ENCODE measurements at places on chromosomes 12 and 14.

GRCh38 chr14:103116636-103117035 lies 6.6 kb upstream of the TNFAIP2 start:
- DNase-seq = no peak

GRCh38 chr12:6065131-6065862 lies 59.2 kb downstream of the VWF start:
- DNase-seq = no peak

DNA sequence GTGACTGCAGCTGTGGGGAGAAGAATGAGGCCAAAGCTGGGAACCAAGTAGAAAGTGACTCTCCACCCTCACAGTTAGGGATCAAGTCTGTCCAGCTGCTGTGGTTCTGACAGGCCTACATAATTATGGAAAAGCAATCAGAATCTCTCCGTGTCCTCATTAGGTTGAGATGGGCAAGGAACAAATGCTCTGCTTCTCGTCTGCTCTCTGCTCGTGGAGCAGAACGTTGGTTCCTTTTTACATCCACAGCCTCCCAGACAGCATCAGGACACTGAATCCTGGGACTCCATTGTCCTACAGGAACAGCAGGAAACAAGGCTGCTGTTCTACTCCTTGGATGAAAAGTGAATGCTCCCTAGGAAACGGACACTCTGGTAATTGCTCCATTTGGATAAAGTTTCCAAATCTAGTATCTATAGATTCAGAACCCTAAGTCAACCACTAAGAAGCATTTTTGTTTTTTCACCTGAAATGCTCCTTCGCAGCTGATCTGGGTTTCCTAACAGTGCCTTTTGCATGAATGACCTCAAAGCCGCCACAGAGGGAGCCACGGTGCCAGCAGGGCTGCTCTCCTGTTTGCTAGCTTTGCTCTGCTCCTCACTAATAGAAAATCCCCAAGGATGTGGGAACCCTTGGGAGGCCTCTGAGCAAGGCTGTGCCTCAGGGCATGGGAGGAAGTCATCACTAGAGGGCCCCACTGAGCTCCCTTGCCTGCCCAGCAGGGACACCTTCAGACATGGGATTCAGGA lies 102.0 kb downstream of the EGLN3 start:
- DNase-seq = peak; percentile 33

DNA sequence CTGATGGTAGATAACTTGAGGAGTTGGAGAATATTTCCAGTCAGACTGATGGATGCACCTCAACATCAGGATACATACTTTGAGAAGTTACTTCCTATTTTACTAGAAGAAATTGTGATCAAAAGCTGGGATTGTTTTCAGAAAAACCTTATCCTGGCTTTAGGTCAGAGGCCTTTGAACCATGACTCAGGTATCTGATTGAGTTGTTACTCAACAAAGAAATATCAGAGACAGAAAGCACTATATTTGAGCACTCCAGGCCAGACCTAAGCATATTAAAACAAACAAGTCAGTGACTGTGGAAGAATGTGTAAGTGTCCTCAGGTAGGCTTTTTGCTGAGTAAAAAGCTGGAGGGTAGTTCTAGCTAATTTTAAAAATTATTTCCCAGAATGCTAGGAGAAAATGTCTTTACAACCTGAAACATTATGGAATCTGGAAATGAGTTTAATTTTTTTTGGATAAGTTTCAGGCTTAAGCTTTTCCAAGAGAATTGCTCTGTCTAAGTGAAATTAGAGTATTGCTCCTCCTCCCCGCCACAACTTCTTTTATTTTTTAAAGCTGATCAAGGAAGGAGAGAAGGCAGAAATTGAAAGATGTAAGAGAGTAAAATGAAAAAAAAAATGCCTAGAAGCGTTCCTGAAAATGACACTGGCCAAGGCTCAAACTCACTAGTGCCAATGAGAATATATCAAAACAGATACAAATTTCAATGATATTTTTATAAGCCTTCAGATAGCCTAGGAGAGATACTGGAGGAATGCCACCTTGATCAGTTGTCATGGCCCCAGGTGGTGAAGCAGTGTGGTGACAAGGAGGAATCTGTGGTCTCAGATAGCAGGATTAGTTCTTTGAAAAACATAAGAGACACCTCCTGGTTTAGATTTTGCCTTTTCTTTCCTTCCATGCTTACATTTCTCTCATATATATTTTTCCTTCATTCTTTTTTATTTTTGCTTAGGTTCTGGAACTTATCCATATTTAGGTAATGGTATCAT lies 790.3 kb downstream of the TMTC2 start:
- no peak for DNase-seq

GRCh38 chr12:130879781-130880389 lies 8.0 kb downstream of the RAN start:
- DNase-seq = no peak

DNA sequence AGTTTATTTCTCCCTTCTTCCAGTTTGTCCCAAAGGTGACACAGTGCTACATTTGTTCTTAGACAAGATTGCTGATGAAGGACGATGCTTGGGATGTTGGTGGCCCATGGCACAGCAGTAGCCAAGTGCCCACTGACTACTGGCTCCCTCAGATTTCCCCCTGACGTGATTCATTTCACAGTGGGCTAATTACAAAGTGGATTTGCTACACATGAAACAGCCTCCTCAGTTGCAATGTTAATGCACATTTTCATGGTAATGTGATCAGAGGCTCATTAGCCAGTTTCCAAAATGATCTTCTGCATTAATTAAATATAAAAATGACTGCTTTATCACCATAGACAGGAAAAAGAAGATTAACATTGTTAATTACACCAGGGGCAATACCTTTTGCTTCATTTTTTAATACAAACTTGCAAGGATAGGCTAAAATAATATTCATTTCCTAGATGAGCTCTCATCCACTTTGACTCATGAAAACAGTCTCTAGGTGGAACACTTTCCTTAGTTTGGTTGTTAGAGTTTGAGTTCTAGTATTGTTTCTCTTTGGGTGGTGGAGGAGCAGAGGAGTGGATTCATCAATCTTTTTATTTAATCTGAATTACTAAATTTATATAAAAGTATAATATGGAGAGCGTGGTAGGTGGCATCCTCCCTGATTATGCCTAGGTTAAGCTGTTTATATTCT lies 250.9 kb downstream of the PDZRN4 start:
- DNase-seq = no peak

- no peak for DNase-seq
Measured at GRCh38 chr14:69877492-69877891, 1.7 kb upstream of the SMOC1 start.

- no peak for DNase-seq
Measured at GRCh38 chr12:124639122-124639806, 71.9 kb upstream of the NCOR2 start.

GRCh38 chr12:130162267-130162666 lies at the start of gene FZD10:
Gene FZD10 (plus strand): TSS chr12:130162464. CDS start chr12:130162943, 479 bp downstream.
- DNase-seq = no peak

GRCh38 chr14:73146111-73146510 lies 9.8 kb downstream of the PSEN1 start:
- peak; percentile 30 for DNase-seq

GRCh38 chr12:108807996-108808769 lies 49.2 kb downstream of the SSH1 start:
- DNase-seq = peak; percentile 72

DNA sequence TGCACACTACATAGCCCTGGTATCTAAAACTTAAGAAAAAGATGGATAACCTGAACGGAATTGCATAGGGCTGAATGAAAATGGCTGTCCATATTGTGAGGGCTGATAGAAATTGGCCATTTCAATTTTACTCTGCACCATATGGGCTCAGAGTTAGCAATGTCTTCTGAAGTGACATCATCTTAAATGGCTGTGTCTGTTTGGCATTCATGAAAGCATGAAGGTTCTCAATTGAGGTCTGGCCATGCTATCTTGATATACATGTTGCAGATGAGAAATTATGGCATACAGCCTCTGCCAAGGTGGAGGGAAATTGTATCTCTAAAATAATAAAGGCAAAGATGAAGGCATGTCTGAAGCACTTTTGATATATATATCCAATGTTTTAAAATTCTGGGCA lies 226.0 kb upstream of the PDE3A start:
- DNase-seq = no peak

- no peak for DNase-seq
Measured at GRCh38 chr12:89960607-89961394, 252.2 kb upstream of the ATP2B1 start.

DNA sequence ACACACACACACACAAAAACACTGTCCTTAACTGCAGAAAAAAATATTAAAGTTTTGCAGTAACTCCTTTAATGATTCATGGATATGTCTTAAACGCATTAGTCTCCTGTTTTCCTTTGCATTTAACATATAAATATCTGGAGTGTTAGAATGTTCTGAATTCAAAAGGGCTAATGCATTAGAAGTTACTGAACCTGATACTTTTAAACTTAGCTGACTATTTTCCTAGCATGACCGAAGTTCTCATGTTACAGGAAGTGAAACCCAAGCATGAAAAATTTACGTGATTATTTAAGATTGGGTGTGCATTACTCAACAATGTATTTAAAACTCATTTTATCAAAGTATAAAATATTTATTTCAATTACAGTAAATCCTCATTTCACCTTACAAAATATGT lies 791.2 kb downstream of the FLRT2 start:
- no peak for DNase-seq

DNA sequence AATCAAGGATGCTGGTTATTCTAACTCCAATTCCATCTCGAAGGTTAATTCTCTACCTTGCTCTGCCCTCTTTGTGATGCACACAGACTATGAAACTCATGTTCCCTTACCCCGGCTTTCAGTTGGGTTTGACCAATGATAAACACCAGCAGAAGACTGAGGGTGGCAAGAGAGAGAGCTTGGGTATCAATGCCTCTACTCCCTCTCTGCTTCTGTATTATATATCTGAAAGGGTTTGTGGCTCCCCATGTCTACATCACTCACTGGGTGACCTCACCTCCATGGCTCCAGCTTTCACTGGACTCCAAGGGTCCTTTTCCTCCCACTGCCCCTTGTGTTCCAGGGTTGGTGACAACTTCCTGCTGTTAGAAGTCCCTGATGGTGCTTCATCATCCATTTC lies 659.0 kb upstream of the TBX3 start:
- DNase-seq = no peak

DNA sequence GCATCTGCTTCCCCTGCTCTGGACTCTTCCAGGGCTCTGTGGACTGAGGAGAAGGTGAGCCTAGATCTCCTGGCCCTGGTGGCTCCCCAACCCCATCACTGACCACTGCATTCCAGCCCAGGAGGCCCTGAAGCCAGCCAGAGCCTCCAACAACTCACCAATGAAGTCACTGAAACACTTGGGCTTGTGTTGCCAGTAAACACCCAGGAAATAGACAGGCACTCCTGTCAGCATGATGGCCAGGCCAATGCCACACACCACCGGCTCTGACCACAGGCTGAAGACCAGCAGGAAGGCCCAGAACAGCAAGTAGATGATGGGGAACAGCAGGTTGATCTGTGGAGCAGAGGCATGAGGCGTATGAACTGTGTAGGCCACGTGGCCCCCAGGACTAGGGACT lies 8.8 kb upstream of the CEBPE start:
- DNase-seq = no peak

DNA sequence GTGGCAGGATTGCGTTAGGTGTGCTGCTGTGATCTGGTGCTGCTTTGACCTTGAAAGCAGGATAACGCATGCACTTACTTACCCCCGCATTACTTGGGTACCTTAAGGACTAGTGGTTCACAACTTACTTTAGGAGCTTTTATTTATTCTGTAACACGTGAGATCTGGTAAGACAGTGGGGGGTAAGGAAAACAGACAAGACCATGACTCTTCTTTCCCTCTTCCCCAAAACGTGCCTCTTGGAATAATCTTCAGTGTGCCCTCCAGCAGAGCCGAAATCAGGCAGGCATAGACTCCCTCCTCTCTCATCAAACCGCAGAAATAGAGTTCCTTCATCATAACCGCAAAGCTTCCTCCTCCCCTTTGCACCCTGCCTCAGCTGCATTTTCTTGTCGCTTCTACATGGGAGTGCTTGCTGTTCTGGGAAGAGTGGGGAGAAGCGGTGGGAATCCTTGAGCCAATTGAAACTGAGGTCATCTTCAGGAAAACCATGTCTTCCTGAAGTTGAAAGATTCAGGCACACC lies 43.4 kb downstream of the RAD52 start:
- no peak for DNase-seq

DNA sequence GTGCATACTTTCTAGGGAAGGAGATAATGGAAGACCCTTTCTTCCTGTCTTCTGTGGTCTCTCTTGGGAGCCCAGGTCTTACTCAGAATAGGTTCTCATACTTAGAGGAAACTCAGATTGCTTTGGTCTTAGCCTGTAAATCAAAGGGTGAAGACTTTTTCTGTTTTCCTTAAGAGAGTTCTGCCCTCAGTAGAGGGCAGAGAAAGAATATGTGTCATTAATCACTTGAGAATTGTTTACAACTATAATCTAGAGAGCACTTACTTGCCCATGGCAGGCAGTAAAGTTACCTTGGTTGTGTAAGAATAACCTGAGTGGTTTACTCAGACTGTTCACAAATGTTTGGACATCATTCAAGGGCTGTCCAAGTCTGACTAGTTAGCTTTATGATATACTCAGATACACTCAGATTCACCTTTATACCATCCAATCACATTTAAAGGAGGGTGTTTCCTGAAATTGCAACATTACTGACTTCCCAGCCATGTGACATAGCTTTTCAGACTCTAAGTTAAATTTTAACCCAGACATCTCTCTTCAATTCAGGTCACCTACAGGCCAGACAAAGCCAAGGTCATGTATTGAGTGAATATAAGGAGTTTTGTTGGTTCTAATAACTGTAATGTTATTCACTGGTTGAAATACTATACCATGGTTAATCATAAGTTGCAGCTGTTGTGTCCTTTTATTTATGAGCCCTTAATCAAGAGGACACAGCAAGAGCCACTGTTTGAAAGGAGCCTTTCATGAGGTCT lies 372.2 kb downstream of the RAD51B start:
- no peak for DNase-seq

- peak; percentile 38 for DNase-seq
Measured at GRCh38 chr12:84874125-84874824, 38.3 kb downstream of the SLC6A15 start.

DNA sequence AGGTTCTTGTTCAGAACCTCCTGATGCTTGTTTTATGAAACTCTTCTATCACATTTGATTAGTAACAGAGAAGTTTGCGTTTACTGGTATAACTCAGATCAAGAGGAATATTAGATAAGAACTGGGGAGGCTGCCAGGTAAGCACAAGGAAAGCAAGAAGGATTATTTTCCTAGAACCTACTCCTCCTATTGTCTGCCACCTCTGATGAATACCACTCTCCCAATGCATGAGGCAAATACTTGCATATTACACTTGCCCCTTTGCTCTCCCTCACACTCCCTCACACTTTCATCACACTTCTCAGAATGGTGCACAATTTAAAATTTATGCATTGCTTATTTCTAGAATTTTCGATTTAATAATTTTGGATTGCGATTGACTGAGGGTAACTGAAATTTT lies 43.6 kb downstream of the LIN7A start:
- DNase-seq = no peak

GRCh38 chr12:45219621-45220020 lies 3.7 kb downstream of the ANO6 start:
- DNase-seq = no peak

DNA sequence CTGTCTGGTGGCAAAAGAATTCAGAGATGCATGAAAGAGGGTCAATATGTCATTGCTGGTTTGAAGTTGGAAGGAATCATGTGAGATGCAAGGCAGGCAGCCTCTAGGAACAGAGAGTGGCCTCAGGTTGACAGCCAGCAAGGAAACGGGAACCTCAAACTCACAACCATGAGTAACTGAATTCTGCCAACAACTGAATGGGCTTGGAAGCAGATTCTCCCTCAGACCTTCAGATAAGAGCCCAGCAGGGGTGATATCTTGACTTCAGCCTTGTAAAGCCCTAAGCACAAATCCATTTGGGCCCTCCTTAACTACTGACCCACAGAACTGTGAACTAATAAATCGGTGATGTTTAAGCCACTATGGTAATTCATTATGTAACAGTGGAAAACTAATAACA lies 35.8 kb downstream of the USP15 start:
- no peak for DNase-seq
